CD4-positive, CD25-positive, alpha-beta regulatory T cell (primary cell): ENCODE measurements at places on chromosomes 12 and 14.
A peak's percentile ranks its signal among the peaks of the same experiment; 100 is the strongest.

- no peaks in the 10 kb centered on the region for H3K27me3 ChIP-seq
- peak overlapping the region; percentile 23 for H3K4me3 ChIP-seq
- no peak for DNase-seq
- H3K36me3 ChIP-seq: no peaks in the 10 kb centered on the region
These were observed 17.9 kb downstream of the ZFP36L1 start for GRCh38 chr14:68774771-68775613.

- no peak overlapping the region for H3K4me3 ChIP-seq
- no peaks in the 10 kb centered on the region for H3K27me3 ChIP-seq
- H3K27ac ChIP-seq: no peak overlapping the region
These were observed 8.9 kb downstream of the CMTM5 start for GRCh38 chr14:23385642-23386265.

DNA sequence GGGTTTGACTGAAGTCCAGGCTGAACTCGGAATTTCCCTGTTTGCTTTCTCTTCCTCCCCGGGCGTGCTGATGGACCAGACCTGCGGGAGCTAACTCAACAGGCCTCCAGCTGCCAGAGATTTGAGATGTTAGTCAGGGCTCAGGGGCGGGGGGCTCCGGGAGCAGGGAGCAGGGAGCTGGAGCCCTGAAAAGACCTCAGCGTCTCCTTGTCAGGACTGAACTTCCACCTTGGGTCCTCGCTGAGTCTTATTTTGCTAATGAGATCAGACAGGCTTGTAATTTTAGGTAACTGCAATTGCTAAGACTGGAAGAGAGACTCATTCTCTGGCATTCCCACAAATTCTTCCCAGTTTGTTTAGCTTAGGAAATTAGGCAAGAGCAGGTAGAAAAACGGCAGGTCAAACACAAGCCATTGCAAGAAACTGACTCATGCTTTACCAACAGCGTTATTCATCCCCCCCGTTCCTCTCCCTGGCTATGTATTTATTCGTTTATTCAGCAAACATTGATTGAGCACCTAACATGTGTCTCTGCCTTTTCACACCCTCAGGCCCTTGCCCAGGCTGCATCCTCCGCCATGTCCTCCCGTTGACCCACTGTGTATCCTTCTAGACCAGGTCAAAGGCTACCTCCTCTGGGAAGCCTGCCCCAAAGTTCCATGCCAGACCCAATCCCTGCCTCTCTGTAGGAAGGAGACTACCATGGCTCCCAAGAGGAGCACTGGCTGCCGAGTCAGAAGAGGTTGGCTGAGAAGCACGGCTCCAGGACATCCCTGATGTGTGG is 80.4 kb upstream of the DIO3 start:
- DNase-seq: no peak
- no peaks in the 10 kb centered on the region for H3K36me3 ChIP-seq
- H3K4me1 ChIP-seq: no peaks in the 10 kb centered on the region
- peaks cover 16% of the 10 kb centered on the region for H3K27me3 ChIP-seq

DNA sequence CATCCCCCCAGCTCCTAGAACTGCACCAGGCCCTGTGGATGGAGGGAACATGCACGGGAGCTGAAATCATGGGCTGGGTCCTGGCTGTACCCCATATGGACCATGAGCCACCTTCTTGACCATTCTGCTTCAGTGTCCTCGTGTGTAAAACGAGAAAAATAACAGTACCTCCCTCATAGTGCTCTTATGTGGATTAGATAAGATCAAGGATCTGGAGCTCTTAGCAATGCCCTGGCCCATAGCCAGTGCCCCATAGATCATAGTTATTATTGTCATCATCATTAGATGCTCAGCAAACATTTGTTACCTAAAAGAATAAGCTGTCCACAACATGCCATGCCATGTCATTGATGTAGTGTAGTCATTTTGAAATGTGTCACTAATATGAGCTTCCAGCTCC is 71.3 kb downstream of the SYNE3 start:
- DNase-seq: no peak
- H3K4me1 ChIP-seq: peaks cover 5% of the 10 kb centered on the region
- no peaks in the 10 kb centered on the region for H3K27me3 ChIP-seq
- H3K4me3 ChIP-seq: no peak overlapping the region
- peaks cover 66% of the 10 kb centered on the region for H3K36me3 ChIP-seq
- H3K27ac ChIP-seq: no peak overlapping the region

DNA sequence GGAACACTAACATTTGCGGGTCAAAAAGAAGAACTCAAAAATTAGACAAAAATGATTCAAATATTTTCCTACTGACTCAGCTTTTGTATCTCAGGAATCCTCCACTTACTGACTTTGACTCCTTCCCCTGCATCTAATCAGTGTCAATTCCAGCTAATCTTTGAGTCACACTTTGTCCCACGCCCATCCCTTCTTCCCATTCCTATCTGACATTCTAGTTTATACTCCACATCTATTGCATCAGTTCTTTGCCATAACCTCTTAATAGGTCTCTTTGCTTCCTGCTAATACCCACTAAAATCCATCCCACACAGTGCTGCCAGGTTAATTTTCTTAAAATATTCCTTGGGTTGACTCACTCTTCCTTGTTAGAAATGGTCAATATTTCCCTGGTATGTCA is 19.1 kb downstream of the BBS10 start:
- peaks cover 13% of the 10 kb centered on the region for H3K27me3 ChIP-seq
- no peak overlapping the region for H3K27ac ChIP-seq
- no peak for DNase-seq
- H3K36me3 ChIP-seq: no peaks in the 10 kb centered on the region
- H3K4me3 ChIP-seq: no peak overlapping the region

- no peaks in the 10 kb centered on the region for H3K4me1 ChIP-seq
- no peak overlapping the region for H3K27ac ChIP-seq
These were observed 731.9 kb downstream of the NRXN3 start for GRCh38 chr14:78902010-78902623.

DNA sequence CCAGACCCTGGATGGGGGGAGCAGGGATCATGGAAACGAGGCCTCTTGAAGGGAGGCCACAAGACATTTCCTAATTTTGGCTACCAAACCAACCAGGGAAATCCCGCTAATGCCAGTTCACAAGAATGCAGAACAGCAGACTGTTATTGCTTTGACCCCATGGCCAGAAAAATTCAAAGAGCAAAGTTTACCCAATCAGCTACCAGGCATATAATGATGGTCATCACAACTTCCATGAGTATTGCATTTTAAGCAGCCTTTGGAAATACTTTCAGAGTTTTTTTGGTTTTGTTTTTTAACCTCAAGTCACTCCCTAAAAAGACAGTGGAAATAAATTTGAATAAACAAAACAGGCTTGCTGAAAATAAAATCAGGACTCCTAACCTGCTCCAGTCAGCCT is at the start of gene IL25:
TSS of gene IL25 (plus strand) at position 301 of the 400 bp plus-strand sequence.
- peaks cover 3% of the 10 kb centered on the region for H3K27me3 ChIP-seq
- H3K4me1 ChIP-seq: no peaks in the 10 kb centered on the region
- H3K36me3 ChIP-seq: no peaks in the 10 kb centered on the region
- no peak within 1 kb of the TSS for H3K4me3 ChIP-seq
- H3K27ac ChIP-seq: no peak within 1 kb of the TSS

DNA sequence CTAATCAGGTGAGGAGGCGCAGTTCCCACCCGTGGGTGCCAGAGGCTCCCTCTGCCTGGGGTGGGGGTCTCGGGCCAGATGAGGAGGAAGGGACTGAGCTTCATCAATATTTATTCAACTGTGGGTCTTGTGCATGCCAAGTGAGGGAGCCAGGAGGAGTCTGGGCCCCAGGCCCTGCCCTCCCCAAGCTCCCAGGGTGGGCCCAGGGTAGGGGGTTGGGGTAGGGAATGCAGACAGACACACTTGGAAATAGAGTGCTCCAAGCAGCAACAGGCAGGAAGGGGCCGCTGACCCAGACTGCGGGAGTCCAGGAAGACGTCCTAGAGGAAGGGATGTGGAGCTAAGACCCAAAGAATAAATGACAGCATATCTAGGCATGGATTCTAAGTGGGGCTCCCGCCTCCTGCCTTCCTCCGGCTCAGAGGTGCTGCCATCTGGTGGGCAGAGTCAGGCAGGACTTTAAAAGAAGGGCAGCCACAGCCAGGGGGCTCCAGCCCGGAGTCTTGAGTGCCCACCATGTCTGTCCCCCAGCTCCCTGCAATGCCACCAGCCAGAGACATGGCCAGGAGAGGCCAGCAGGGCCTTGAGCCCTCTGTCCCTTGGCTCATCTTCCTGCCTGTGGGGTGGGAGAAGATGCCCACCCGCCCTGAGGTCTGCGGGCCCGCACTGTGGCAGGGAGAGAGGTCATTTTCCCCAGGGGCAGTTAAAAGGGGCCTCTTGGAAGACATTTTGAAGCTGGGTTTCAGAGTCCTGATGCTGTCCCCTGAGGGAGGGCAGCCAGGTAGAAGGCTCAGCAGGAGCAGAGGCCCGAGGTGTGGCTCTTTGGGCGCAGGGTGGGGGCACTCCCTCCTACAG is 70.1 kb downstream of the PHETA1 start:
- H3K27ac ChIP-seq: no peak overlapping the region
- DNase-seq: peak; percentile 42
- H3K4me1 ChIP-seq: no peaks in the 10 kb centered on the region
- H3K27me3 ChIP-seq: no peaks in the 10 kb centered on the region
- no peaks in the 10 kb centered on the region for H3K36me3 ChIP-seq
- H3K4me3 ChIP-seq: no peak overlapping the region

DNA sequence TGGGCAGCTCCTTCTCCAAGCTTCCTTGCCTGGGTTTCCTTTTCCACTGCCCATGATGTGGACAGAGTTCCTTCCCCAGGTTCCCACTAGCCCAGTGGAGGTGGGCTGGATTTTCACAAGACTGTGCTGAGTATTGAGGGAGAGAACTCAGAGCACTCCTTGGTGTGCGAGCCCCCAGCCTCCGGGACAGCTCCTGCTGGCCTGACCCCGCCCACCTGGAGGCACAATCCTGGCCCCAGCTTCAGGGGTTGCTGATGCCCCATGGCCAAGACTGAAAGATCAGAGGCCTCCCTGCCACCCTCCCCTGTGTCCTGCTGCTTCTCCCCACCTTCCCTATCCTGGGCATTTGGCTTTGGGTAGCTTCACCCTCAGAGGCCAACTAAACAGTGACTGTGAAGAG is 7.7 kb downstream of the KCNH3 start:
- no peak overlapping the region for H3K27ac ChIP-seq
- H3K36me3 ChIP-seq: no peaks in the 10 kb centered on the region
- no peak for DNase-seq
- peaks cover 12% of the 10 kb centered on the region for H3K4me1 ChIP-seq
- no peak overlapping the region for H3K4me3 ChIP-seq
- peaks cover 2% of the 10 kb centered on the region for H3K27me3 ChIP-seq

- no peak for DNase-seq
- H3K4me1 ChIP-seq: peaks cover 3% of the 10 kb centered on the region
- H3K27me3 ChIP-seq: no peaks in the 10 kb centered on the region
- no peak overlapping the region for H3K4me3 ChIP-seq
These were observed 147.5 kb upstream of the C14orf180 start for GRCh38 chr14:104431929-104432541.

DNA sequence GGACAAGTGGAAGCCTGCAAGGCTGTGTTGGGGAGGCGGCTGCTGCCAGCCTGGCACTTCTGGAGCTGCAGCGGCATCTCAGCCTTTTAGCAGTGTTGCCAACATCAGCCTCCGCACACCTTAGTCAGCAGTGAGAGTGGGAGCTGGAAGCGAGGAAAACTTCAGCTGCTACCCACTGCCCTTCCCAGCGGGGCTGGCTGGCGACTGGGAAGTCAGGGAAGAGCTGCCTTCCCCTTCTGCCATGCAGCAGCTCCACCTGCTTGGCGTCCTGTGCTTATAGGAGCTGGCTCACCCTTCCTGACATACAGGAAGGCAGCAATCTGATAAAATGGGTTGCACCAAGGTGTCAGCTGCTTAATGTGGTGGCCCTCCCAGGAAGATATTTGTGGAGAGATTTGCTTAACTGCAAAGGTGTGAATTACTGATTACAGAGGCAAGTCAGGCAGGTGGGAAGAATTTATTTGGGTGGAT is 15.4 kb upstream of the PLEKHG3 start:
- no peak overlapping the region for H3K27ac ChIP-seq
- H3K36me3 ChIP-seq: no peaks in the 10 kb centered on the region
- H3K4me3 ChIP-seq: no peak overlapping the region
- DNase-seq: no peak

GRCh38 chr14:103801459-103801858 is 45.9 kb downstream of the PPP1R13B start:
- DNase-seq: no peak
- no peak overlapping the region for H3K4me3 ChIP-seq
- no peaks in the 10 kb centered on the region for H3K27me3 ChIP-seq
- no peaks in the 10 kb centered on the region for H3K4me1 ChIP-seq

GRCh38 chr14:104843442-104844305 is 21.4 kb upstream of the CEP170B start:
- H3K4me1 ChIP-seq: no peaks in the 10 kb centered on the region
- H3K4me3 ChIP-seq: no peak overlapping the region
- H3K27me3 ChIP-seq: peaks cover 22% of the 10 kb centered on the region
- DNase-seq: no peak
- no peaks in the 10 kb centered on the region for H3K36me3 ChIP-seq
- H3K27ac ChIP-seq: no peak overlapping the region

GRCh38 chr12:28988325-28988704 is 160.8 kb upstream of the FAR2 start:
- no peaks in the 10 kb centered on the region for H3K4me1 ChIP-seq
- peaks cover 3% of the 10 kb centered on the region for H3K27me3 ChIP-seq
- DNase-seq: no peak
- no peak overlapping the region for H3K4me3 ChIP-seq
- H3K27ac ChIP-seq: no peak overlapping the region

DNA sequence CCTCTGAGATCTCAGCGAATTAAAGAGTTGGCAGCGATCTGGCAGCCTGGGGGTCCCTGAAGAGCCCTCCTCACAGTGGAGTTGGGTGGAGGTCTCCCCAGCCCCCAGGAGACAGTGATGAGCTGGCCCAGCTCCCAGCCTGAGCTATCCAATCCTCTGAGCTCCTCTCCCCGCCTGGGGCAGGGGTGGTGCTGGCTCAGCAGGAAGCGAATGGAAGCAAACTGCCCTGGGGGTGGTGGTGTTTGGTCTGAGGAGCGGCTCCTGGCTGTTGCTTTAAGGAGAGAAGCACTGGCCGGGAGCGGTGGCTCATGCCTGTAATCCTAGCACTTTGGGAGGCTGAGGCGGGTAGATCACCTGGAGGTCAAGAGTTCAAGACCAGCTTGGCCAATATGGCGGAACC is 19.5 kb upstream of the MEG3 start:
- H3K27me3 ChIP-seq: no peaks in the 10 kb centered on the region
- DNase-seq: no peak
- H3K4me3 ChIP-seq: no peak overlapping the region
- H3K27ac ChIP-seq: no peak overlapping the region

DNA sequence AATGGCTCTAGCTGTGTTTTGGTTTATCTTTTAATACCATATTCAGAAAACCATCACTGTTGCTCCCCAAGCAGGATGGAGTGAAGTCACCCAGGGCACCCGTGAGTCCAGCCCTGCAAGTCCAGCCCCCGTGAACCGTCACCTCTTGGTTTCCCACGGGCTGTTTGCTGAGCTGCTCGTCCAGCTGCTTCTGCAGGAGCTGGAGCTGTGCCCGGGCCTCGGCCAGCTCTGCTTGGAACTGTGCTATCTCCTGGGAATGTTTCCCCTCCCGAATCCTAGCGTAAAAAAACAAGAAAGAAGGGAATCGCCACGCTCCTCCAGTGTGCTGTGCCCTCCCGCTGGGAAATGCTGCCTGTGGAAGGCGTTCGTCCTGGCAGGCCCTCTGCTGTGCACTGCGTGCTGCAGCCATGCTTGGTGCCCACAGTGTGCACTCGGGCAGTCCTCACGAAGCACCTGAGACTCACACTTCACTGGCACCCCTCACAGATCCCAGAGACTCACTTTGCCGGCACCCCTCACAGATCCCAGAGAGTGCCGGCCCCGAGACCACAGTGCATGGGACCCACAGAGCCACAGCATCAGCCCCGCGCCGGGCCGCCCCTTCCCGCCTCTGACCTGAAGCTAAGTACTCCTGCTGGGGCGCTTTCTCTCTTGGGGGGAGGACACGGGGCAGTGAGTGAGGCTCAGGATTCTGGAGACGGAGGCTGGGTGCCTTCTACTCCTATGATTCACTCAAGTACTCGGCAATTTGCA is 15.4 kb upstream of the ANKLE2 start:
- no peak for DNase-seq
- no peaks in the 10 kb centered on the region for H3K27me3 ChIP-seq
- no peak overlapping the region for H3K4me3 ChIP-seq
- H3K27ac ChIP-seq: no peak overlapping the region
- peaks cover 58% of the 10 kb centered on the region for H3K36me3 ChIP-seq
